ENCODE measurements at places on chromosomes 3 and 15.

DNA sequence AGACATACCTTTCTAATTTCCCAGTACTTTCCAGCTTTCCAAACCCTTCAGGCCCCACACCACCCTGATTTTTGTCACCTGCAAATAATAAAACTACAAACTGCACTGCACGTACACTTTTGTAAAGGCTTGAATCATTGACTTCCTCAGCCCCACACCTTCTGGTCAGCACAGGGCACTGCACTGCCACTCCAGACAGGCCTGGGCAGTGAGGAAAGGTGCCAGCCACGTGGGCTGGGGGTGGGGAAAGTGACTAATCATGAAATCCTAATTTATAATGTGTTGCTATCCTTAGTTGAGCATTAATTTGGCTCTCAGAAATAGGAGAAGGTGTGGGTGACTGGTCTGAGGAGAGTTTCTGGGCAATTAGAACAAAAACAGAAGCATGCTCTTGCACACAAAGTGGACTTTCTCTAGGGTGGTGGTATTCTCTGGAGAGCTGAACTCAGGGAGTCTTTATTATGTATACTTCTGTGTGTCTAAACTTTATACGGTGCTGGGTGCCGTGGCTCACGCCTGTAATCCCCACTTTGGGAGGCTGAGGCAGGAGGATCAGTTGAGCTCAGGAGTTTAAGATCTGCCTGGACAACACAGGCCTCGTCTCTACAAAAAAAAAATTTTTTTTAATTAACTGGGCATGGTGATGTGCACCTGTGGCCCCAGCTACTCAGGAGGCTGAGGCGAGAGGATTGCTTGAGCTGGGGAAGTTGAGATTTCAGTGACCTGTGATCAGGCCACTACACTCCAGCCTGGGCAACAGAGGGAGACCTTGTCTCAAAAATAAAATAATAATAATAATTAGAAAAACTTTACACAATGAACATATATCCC, 58.2 kb upstream of the FLNB start:
- no peak for DNase-seq

DNA sequence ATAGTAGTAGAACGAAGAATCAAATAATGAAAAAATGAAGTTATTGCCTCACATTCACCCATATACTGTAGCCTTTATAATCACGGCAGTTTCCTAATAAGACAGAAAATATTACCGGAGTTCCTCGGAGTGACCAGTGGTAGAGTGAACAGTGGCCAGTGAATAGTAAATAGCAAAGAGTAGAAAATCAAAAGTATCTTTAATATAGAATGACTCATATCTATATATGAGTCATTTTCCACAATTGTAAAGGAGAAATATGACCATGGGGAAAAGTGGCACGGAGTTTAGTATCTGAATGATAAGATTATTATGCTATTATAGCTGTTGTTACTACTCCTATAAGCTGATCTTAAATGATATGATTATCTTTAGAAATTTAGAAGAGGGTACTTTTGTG, 38.5 kb downstream of the ZBTB20 start:
- DNase-seq, result no peak

GRCh38 chr3:158731938-158732855, at the start of gene RARRES1:
TSS of gene RARRES1 (minus strand) at chr3:158732457. CDS start at chr3:158732415, 42 bp downstream.
- no peak for DNase-seq

- no peak for DNase-seq
Measured at GRCh38 chr3:3334491-3334890, 155.0 kb upstream of the CRBN start.

- DNase-seq, result no peak
Measured at GRCh38 chr15:77123854-77124253, 52.9 kb upstream of the TSPAN3 start.

- no peak for DNase-seq
Measured at GRCh38 chr3:53253707-53254508, 1.9 kb downstream of the TKT start.

GRCh38 chr3:128681369-128681829, 30.8 kb upstream of the RPN1 start:
- no peak for DNase-seq

GRCh38 chr15:45023659-45024225, 747 bp downstream of the SORD start:
- peak; percentile 16 for DNase-seq

GRCh38 chr3:129377615-129378014, 50.8 kb downstream of the EFCAB12 start:
- no peak for DNase-seq

DNA sequence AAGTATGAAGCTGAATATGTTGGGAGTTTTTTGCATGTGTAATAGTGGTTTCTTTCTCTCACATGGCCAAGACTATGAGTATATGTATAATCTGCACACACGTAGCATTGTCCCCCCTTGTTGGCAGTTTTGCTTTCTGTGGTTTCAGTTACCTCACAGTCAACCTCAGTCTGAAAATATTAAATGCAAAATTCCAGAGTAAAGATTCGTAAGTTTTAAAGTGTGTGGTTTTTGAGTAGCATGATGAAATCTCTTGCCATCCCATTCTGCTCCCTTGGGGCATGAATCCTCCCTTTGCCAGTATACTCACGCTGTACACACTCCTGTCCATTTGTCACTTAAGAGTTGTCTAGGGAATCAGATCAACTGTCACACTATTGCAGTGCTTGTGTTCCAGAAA, 742.0 kb upstream of the CCDC54 start:
- peak; percentile 62 for DNase-seq

- no peak for DNase-seq
Measured at GRCh38 chr3:21783839-21784238, 32.8 kb upstream of the ZNF385D start.

DNA sequence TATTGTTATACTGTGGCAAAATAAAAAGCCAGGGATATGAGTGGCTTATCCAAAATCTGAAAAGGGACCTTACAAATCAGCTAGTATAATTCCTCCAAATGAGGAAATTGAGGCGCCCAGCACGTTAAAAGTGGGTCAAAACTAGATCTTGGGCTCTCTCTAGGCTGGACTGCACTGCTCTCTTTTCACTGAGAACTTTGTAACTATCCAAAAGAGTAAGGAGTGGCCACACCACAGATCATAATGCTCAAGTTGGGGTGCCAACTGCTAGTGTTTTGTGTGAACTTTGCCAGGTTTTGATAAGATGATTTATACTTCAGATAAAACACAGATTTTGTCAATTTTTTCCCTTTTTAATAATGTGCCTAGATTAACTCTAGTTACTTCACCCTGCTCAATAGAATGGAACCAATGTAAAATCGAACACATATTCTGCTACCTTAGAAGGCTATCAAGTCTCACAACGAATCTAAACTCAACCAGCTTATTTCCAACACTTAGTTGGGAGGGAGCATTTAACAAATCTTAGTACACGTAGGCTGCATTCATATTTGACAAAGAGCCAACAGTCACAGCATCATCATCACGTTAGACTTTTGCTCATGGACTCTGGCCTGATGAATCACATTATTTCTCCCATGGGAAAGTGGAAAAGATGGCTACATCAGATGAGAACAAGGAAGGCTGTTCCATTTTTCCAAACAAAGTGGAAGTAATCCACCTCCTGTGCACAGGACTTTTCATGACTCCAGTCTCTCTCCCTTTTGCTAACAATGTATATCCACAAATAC, 64.4 kb downstream of the ABI3BP start:
- peak; percentile 76 for DNase-seq

- no peak for DNase-seq
Measured at GRCh38 chr15:21267671-21268395, 172.5 kb downstream of the POTEB3 start.

DNA sequence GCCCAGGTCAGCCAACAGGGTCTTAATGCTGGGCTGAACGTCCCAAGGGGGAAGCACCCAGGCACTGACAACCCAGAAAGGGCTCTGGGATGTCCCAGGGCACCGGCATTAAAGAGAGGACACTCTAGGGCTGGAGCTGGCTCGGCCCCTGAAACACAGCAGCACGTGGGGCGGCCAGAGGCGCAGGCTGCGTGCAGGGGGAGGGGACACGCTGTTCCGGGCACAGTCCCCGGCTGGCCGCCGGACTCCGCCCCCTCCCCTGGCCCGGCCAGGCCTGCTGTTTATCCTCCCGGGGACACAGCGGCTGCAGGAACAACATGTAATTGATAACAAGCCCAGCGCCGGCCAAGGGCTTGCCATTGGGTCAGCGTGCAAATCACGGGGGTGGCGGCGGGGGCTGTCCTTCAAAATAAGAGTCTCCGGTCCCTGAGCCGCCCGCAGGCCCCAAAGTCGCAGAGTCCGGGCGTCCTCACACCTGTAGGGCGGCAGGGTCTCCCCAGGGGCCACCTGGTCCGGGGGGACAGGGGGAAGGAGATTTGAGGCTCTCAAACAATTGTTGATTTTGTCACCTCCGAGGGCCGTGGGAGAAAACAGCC, 1.3 kb downstream of the KLF15 start:
- DNase-seq, result peak; percentile 56
